T-helper 9 cell (primary cell): ENCODE measurements at places on chromosomes 2 and 18.

GRCh38 chr2:100676346-100676745 is 113.6 kb downstream of the PDCL3 start:
- no peak for DNase-seq

DNA sequence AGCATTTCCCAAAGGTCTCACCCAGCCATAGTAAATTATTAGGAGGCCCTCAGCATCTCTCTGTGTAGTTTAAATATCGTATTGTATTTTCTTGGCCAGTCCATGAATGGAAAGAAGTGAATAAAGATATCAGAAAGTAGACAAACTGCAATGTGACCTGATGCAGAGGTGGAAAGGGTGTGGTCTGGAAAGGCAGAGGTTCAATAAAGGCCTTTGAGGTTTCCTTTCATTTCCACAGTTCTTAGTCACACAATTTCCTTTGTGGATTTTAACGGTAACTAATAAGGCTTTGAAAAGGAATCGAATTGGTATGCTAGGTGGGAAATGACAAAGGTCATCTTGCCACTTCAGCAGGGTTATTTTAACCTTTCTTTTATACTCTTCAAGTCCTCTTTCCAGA is 20.1 kb upstream of the WIPF1 start:
- DNase-seq = no peak

- no peak for DNase-seq
Measured at GRCh38 chr2:238697193-238698071, 150.5 kb upstream of the TWIST2 start.

- no peak for DNase-seq
Measured at GRCh38 chr2:73031725-73032701, 39.5 kb downstream of the SFXN5 start.

DNA sequence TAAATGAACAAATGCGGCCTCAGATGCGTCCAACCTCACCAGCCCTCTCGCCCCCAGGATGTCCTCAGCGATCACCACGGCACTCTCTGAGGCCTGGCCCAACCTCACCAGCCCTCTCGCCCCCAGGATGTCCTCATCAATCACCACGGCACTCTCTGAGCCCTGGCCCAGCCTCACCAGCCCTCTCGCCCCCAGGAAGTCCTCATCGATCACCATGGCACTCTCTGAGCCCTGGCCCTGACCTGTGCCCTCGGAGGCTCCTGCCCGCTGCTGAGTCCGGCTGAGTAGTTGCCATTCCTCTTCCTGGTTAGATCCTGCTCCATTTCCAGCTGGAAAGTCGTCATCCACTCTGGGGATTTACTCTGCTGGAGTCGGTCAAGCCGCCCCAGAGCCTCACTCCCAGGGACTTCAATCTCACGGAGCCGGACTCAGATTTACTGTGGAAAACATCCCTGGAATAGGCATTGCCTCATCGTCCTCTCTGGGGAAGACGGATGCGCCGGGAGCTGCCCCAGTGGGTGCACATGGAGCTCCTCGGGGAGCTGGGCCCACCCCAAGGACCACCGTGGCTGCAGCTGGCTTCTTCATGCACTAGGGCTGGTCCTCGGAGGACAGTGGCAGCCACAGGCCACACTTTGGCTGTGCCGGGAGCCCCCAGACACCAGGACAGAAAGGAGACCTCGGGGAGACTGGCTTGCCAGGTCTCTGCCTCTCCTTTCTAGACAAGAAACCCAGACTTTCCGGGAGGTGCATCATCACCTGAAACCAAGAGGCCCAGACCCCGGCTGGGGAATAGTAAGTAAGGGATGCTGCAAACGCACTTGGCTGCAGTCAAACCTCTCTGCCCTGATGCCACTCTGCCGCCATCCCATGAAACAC is 230.6 kb downstream of the EIPR1 start:
- no peak for DNase-seq

GRCh38 chr2:42843611-42844010 is 51.2 kb upstream of the HAAO start:
- DNase-seq = no peak

DNA sequence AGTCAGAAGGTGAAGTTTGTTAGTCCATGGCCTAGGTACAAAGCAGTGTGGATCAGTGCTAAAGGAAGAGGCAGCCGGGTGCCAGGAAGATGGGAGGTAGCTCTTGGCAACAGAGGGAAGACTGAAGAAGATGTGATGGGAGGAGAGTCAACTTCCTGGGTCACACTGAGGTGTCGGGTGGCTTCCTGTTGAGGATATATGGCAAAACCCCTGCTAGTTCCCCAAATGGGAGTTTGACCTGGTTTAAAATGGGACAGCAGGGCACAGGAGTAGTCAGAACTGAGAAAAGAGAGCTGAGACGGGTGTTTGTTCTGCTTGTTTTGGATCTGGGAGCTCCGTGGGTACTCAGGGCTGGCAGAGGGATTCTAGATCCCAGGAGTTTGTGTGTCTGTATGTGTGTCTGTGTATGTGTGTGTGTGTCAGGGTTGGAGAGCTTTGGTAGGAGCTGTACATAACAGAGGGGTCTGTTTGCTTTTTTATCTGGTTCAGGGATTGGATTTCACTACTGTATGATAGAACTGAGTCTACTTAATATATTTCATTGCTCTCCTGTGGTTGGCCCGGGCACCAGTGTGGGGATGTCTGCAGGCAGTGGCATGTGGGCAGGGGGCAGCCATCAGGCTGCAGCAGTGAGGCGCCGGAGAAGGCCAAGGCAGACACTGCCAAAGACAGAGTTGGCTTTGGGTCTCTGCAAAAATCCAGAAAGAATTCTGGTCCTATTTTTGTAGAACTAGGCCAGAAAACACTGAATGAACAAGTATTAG is 17.1 kb downstream of the MXD1 start:
- DNase-seq = no peak

DNA sequence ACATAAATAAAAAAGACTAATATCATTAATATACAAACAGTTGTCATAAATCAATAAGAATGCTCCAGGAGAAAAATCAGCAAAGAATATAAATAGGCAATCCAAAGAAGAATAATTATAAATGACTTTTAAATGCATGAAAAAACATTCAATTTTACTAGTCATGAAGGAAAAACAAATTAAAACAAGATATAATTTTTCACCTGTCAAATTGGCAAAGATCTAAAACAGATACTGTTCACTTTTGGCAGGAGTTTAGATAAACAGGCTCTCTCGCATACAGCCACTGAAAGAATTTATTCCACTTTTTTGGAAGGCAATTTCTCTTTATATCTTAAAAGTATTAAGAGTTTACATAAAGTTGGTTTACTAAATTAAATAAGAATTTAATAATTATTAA is 176.8 kb upstream of the SETBP1 start:
- no peak for DNase-seq

GRCh38 chr2:36731941-36732672 is 35.6 kb downstream of the VIT start:
- no peak for DNase-seq

GRCh38 chr18:49811151-49811938 is 2.0 kb downstream of the ACAA2 start:
- DNase-seq = no peak

- no peak for DNase-seq
Measured at GRCh38 chr2:111664275-111664850, 219.6 kb downstream of the ANAPC1 start.
